Activated CD4-positive, alpha-beta memory T cell treated with anti-CD3 and anti-CD28 coated beads for 36 hours (primary cell): ENCODE measurements at places on chromosomes 16 and 17. TPM values are rescaled to one million over a fixed set of nuclear protein-coding genes. Genes with fewer than 3 reads are reported as not detected.

Gene NAGS
- 1.7 TPM for total RNA-seq

Gene QPRT
- total RNA-seq, result 9.7 TPM

Gene CD2BP2
- total RNA-seq, result 61.4 TPM

Gene EPOP
- 38.0 TPM for total RNA-seq

Gene TMEM88
- total RNA-seq, result 2.4 TPM

GRCh38 chr16:87161822-87162676 lies 155.1 kb downstream of the C16orf95 start:
- DNase-seq, result peak; percentile 55

- no peak for DNase-seq
These were observed 102.5 kb downstream of the BMERB1 start for GRCh38 chr16:15536843-15537242.
